ENCODE measurements at places on chromosomes 6 and 20.

GRCh38 chr6:159229651-159230051 is 60.5 kb downstream of the FNDC1 start:
- DNase-seq: no peak

GRCh38 chr6:74632196-74632875 is 573.5 kb downstream of the COL12A1 start:
- no peak for DNase-seq

- DNase-seq: no peak
Measured at GRCh38 chr6:44474190-44474631, 86.7 kb downstream of the CDC5L start.

DNA sequence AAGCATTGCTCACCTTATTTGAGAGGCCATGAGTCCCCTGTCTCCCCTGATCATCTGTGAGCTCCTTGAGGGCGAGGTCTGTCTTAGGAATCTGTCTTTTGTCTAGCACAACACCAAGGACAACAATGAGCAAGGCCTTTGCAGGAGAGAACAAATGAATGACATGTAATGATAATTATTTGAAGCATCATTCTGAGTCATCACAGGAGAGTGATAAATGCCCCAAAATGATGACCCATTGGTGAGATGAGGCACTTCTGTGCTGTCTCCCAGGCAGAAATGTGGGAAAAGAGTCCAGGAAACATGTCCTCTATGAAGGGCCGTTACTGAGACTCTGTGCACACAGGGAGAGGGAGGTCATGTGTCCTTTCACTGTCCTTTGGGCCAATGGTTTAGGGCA is 105.2 kb upstream of the LRFN2 start:
- DNase-seq: no peak

DNA sequence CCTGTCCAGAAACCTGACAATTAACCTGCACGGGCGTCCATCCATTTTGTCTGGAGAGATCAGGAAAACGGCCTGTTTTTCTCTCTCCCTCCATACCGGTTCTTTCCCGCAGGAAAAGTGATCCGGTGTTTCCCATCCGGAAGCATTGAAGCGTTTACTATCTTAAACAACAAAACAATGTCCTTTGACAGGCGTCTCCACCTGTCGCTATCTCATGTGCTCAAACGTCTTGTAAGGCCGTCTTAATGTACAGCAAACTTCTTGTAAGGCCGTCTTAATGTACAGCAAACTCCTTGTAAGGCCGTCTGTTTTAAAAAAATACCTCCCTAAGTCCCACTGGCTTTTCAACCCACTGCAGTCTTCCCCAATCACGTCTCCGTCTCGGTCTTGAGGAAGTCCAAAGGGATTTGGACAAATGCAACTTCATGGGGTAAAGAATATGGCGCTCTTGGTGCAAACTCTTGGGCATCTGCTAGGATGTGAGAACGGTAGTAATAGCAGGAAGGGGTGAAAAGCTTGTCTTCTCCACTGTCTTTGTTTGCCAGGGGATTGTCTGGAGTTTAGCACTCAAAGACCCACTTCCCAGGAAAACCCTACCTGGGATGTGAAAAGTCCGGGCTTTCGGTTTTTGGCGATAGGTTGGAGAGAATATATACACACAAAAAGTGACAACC is 29.9 kb upstream of the TRIM27 start:
- peak; percentile 33 for DNase-seq

DNA sequence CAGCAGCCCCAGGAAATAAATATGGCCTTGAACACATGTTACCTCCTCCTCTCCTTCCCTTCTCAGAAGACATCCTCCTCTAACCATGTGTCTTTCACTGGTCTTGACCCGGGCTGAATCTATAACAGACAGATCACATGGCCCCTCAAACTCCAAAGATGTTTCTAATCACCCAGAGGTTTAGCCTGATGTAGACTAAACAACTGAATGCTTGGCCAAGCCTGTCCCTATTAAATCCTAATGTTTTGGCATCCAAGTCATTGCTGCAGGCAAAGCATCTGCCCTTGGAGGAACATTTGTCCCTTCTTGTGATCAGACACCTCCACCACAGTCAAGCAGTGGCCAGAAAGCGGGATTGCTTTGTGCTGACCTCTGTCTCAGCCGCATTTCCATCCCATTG is 65.5 kb downstream of the ANKRD60 start:
- DNase-seq: no peak

GRCh38 chr6:149755300-149756260 is 6.0 kb downstream of the PCMT1 start:
- no peak for DNase-seq

DNA sequence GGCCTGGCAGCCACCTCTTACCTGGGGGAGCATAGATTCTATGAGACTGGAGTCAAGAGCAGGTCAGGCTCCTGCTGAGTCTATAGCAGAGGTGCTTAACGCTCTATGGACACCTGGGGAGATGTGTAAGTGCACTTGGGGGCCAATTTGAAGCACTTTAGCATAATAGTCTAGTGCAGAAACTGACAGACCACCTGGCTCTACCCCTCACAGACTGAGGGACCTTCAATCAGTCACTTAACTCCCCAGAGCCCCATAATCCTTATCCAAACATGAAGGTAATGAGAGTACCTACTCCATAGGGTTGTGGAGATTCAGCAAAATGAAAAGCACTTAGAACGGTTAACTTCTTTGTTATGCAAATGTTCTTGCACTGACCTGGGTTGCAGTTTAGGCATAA is 87.3 kb upstream of the SLC22A16 start:
- DNase-seq: no peak

DNA sequence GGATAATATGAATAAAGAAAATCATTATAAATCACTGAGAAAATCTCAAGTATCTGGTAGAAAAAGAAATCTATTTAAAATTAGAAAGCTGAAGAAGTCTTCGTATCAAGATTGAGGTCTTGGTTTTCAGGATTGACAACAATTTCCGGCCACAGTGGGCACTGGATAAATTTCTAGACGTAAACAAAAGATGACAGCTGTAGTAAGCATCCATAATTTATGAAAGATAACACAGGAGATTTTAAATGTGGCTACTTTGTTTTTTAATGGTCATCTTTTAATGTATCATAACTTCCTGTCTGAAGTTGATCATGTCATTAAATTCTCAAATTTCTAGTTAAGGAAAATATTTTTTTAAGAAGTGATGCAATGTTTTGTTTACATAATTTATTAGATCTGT is 444.2 kb downstream of the HTR1B start:
- DNase-seq: no peak

GRCh38 chr6:13295576-13295975 is 32.8 kb downstream of the TBC1D7 start:
- no peak for DNase-seq

DNA sequence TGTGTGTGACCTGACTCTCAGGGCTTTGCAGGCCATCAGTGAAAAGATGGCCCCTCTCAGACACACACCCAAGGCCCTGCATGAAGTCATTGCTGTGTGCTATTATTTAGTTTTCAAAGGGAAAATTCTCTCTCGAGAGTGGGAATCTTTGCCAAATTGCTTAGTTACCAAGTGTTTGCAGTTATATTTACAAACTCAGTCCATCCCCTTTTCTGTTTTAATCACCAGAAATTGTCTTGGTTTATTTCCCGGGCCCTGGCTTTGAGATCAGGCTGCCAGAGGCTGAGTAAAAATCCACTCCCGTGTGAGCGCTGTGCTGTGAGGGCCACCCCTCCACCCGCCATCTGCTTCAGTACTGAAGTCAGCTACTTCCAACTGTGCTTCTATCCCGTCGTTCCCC is 163.1 kb downstream of the SOD2 start:
- no peak for DNase-seq

GRCh38 chr20:31803552-31804291 is 15.4 kb upstream of the MYLK2 start:
- no peak for DNase-seq

DNA sequence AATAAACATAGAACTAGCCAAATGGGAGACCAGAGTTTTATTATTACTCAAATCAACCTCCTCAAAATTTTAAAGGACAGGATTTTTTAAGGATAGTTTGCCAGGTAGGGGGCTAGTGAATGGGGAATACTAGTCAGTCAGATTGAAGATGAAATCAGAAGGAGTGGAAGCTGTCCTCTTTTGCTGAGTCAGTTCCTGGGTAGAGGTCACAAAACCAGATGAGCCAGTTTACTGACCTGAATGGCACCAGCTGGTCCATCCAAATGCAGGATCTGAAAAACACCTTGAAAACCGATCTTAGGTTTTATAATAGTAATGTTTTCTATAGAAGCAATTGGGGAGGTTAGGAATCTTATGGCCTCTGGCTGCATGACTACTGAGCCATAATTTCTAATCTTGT is 558.2 kb downstream of the PKHD1 start:
- DNase-seq: no peak

GRCh38 chr6:33630014-33630413 is 8.9 kb downstream of the ITPR3 start:
- DNase-seq: no peak

DNA sequence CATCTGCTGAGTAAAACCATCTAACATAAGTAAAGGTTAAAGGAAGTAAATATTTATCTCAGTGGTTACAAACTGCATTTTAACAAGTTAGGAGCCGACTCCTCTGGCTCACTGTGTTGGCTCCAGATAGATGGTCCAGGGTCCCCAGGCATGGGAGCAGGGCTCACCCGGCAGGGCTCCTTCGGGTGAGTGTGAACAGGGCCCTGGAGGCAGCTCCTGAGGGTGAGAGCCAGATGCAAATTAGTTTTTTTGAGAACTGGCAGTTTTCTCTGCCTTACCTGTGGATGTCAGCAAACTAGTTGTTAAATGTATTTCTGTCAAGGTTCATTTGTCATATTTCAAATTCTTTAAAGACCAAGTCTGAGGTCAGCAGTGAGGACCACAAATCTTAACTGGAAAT is 21.5 kb downstream of the TPBG start:
- no peak for DNase-seq

GRCh38 chr20:43506238-43506637 is 1.3 kb upstream of the L3MBTL1 start:
- DNase-seq: no peak

GRCh38 chr20:32943490-32944052 is 60.7 kb downstream of the SUN5 start:
- DNase-seq: no peak

DNA sequence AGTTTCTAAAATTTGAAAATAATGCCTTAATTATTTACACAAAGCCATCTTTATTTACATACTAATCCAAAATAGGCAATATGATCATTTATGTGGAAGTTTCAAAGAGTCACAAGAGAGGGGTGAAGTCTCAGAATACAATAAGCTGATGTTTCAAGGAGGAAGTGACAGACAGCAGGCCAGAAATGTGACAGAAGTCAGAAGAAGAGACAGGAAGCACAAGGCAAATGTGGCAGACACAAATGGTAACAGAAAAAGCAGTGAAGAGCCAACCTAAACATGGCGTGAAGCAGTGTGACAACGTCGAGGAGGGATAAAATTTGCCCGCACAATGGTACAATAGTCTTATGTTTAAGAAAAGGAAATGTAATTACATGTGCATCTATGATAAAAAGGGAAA is 59.8 kb downstream of the SHPRH start:
- no peak for DNase-seq

- no peak for DNase-seq
Measured at GRCh38 chr6:24918641-24919055, 17.1 kb downstream of the RIPOR2 start.

- peak; percentile 83 for DNase-seq
Measured at GRCh38 chr6:49606721-49607390, 29.8 kb downstream of the RHAG start.

- no peak for DNase-seq
Measured at GRCh38 chr6:140462453-140463311, 1088.2 kb upstream of the CITED2 start.

GRCh38 chr6:141925001-141925400 is 207.7 kb upstream of the GJE1 start:
- DNase-seq: no peak

DNA sequence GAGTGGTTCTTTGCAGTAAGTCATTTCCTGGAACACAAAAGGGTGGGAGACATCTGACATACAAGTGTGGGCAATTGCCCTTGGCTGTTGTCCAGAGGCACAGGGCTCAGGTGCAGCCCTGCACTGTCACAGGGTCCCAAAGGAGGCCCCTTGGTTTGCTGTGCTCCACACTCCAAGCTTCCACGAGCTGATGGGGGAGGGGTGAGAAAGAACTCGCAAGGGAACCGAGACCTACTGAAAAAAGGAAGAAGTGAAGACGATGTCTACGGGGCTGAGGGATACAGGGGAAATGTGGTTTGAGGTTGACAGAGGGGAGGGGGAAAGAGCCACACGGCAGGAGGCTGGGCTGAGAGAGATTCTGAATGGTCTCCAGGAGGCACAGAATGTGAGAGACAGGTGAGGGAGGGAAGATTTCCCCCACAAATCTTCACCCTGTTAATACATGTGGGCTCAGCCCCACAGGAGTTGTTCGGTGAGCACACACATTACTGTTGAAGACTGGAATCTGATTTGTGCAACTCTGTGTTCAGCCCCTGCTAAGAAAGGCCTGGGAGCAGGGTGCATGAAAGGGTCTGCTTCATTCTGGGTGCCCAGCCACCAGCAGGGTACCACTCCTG is 123.4 kb downstream of the LY86 start:
- DNase-seq: no peak

- no peak for DNase-seq
Measured at GRCh38 chr6:34226731-34227586, 9.7 kb upstream of the HMGA1 start.

- DNase-seq: no peak
Measured at GRCh38 chr6:35477028-35477427, 8.8 kb downstream of the RPL10A start.

DNA sequence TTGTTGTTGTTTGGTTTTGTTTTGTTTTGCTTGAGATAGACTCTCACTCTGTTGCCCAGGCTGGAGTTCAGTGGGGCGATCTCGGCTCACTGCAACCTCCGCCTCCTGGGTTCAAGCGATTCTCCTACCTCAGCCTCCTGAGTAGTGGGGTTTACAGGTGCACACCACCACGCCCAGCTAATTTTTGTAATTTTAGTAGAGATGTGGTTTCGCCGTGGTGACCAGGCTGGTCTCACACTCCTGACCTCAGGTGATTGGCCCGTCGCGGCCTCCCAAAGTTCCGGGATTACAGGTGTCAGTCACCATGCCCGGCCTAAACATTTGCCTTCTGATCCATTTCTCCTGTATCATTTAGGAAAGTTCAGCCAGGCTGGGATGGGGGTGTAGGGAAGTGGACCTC is 17.7 kb downstream of the DUSP22 start:
- no peak for DNase-seq

GRCh38 chr6:158654960-158655489 is 5.2 kb downstream of the SYTL3 start:
- no peak for DNase-seq

DNA sequence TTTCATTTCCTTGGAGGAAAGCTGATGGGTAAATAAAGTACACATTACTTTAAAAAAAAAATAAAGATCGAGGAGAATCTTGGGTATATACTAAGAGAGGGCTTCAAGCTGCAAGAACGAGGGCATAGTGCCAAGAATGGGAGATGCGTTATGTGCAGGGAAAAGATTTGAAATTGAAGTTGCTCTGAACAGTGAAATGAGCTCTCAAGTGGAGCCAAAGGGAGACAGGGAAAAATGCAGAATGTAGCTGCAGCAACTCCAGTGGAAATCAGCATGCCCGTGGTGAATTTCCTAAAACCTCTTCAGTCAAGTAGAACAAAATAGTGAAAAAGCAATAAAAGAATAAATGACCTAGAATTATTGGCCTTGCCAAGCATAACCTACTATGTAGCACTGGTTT is 11.4 kb upstream of the COL9A1 start:
- DNase-seq: no peak

GRCh38 chr6:4351520-4352321 is 216.3 kb upstream of the ECI2 start:
- DNase-seq: peak; percentile 93

All from Daoy (cell line).